Hindlimb muscle (tissue), 1 donor: ENCODE measurements at places on chromosomes 7 and 10.
A peak's percentile ranks its signal among the peaks of the same experiment; 100 is the strongest.

- no peak for DNase-seq
These were observed 313.2 kb downstream of the PTPRN2 start for GRCh38 chr7:158274404-158274811.

GRCh38 chr7:146131701-146132100 is 15.1 kb downstream of the CNTNAP2 start:
- DNase-seq: no peak

DNA sequence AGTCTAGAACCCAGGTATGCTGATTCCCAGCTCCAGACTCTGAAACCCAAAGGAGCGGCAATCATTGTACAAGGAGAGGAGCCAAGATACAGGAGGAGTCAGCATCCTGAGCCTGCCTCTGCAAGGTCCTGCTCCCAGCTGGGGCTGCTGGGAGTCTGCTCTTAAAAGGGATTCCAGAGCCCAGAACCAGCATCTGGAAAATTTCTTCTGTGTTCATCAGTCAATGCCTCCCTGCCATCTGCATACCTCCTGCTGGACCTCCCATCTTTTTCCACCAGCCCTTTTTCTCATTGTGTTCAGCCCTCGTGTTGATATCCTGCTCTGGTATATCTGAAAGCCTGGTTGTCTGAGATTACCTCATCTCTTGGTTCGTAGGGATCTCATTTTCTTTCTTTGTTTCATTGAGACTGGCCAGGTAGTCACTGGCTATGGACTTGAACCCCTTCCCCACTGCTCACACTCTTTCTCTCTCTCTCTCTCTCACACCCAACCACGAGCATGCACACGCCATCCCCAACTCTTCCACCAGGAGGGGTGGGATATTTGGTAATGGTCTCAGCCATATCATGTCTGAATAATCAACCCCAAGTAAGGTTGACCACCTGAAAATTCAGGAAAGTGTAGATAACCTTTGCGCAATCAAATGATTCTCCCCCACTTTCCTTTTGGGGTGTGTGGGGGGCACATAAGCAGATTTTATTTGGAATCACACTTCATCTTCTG is 608.8 kb downstream of the LRMDA start:
- no peak for DNase-seq

GRCh38 chr10:86443069-86443468 is 76.5 kb upstream of the GRID1 start:
- no peak for DNase-seq

- DNase-seq: no peak
These were observed 72.5 kb downstream of the C10orf143 start for GRCh38 chr10:130038019-130038555.

- DNase-seq: no peak
These were observed 473.5 kb upstream of the ZMIZ1 start for GRCh38 chr10:78595269-78595619.

- no peak for DNase-seq
These were observed 5.9 kb downstream of the AKR1B1 start for GRCh38 chr7:134452991-134453473.

- DNase-seq: no peak
These were observed 222.9 kb downstream of the CHRM2 start for GRCh38 chr7:137091396-137091795.

GRCh38 chr10:26380815-26381214 is 57.3 kb upstream of the APBB1IP start:
- no peak for DNase-seq

GRCh38 chr7:69199041-69199440 is 399.2 kb upstream of the AUTS2 start:
- no peak for DNase-seq

DNA sequence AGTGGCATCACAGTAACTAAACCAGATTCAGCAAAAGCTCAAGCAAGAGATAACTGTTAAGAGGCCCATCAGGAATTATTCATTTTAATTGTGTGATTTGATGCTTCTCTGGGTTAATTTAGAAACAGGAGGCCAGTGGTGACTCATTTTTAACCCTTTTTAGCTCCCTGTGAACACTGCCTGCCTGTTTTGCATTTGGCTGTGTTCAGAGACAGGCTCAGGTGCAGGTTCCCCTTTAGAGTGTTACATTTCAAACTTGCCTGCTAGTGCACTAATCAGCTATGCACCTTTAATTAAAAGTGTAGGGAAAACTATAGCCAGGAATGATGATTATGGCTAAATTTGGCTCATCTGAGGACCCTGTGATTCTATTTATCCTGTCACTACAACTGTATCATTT is 6.5 kb downstream of the STAMBPL1 start:
- DNase-seq: no peak

DNA sequence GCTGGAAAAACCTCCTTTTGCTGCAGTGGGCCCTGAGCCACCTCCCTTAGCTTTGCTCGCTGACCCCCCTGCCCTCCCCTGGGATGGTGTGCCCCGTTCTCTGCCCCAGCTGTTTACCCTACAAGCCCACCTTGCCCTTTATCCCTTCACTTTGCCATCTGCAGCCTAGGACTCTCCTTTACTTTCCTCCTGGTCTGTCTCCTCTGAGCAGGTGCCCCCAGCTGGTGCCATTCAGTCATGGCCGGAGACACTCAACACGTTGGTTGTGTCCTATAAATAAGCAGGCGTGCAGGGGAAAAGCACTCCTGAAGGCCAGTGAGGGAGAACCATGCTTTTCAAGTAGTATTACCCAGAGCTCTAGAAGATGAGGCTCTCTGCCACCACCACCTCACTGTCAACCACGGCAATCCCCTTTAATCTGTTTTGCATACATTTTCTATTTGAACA is 6.1 kb downstream of the RASSF4 start:
- DNase-seq: no peak

DNA sequence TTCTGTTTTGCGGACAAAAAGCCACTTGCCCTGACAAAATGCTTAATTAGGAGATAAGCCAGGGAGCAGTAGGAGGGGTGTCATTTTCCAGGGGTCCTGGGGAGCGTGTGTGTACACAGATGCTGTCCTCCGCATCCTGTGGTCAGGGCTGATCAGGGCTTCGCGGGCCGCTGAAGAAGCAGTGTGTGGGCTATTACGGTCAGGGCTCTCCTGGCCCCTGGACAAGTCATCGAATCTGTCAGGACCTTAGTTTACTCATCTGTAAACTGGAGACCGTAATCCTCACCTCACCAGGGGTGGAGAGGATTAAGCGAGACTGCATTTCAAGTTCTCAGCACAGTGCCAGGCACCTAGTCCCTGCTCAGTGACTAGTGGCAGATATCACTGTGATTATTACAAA is 26.0 kb upstream of the MXI1 start:
- DNase-seq: no peak

DNA sequence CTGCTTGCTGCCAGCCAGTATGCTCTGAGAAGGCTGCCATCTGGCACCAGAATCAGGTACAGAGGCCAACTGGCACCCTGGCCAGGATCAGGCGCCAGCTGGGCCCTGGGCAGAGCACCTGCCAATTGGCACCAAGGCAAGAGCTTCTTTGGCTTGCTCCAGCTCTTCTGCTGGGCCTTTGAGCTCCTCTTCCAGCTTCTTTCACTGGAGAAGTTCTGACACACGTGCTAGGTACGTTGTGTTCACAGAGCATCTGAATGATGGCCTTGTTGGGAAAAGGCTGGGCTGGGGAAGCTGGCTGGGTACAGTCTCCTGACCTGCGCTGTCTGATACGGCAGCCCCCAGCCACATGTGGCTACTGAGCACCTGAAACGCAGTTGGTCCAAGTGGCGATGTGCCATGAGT is 31.7 kb upstream of the OPALIN start:
- DNase-seq: peak; percentile 45

GRCh38 chr10:69107699-69108098 is 16.3 kb upstream of the VPS26A start:
- DNase-seq: no peak

- no peak for DNase-seq
These were observed 228.0 kb upstream of the MAGI2 start for GRCh38 chr7:79681454-79681853.

GRCh38 chr7:140006600-140006999 is 56.2 kb downstream of the PARP12 start:
- no peak for DNase-seq

DNA sequence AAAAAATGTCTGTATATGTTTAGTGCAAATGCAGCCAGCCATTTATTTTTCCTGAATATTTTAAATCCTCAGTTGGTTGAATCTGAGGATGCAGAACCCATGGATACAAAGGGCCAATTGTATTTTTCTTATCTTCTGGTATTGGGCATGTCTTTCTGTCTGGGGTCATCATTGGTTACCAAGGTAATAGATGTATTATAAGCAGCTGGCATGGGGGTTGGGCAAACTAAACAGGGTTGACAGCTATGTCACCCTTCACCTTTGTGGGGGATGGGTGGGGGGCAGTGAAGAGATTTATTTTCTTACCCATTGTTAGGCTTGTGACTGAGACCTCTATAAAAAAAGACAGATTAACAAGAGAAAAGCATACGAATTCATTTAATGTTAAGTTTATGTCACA is 38.8 kb downstream of the CDHR3 start:
- DNase-seq: no peak

GRCh38 chr7:155710031-155710430 is 65.6 kb downstream of the RBM33 start:
- no peak for DNase-seq

DNA sequence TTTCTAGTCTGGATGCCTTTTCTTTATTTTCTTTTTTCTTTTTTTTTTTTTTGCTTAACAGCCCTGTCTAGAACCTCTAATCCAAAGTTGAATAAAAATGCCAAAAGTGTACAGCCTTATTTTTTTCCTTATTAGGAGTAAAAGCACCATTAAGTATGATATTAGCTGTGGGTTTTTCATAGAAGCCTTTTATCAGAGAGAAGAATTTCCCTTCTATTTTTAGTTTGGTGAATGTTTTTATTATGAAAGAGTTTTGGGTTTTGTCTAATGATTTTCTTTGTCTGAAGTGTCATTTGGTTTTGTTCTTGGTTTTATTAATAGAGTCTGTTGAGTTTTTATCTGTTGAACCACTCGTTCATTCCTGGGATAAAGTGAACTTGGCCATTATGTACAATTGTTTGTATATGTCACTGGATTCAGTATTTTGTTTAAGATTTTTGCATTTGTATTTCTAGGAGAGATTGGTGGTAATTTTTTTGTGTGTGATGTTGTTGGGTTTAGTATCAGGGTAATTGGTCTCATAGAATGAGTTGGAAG is 49.5 kb downstream of the PALS2 start:
- no peak for DNase-seq

- no peak for DNase-seq
These were observed 156.2 kb upstream of the PTER start for GRCh38 chr10:16280595-16280994.

- DNase-seq: no peak
These were observed 24.1 kb upstream of the SEMA3A start for GRCh38 chr7:84218681-84219080.

GRCh38 chr10:120588311-120588710 is 131.3 kb downstream of the PLPP4 start:
- no peak for DNase-seq

DNA sequence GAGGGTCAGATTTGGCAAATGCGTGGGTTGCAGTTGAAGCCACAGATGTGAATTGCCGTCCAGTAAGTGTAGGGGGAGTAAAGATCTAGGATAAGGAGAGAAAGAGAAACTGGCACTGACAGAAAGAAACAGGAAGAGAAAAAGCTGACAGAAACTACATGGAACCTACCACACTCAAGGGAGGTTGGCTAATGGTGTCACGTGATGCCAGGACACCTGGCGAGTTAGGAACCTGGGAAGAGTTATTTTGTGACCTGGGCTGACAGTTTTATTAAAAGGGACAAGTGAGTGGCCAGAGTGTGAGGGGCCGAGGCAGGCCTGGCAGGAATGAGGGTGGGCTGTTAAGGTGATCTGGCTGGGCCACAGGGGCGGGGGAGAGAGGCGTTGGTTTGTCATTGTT is 188.7 kb downstream of the ADARB2 start:
- no peak for DNase-seq

GRCh38 chr7:48217266-48217665 is 46.0 kb downstream of the ABCA13 start:
- DNase-seq: no peak

DNA sequence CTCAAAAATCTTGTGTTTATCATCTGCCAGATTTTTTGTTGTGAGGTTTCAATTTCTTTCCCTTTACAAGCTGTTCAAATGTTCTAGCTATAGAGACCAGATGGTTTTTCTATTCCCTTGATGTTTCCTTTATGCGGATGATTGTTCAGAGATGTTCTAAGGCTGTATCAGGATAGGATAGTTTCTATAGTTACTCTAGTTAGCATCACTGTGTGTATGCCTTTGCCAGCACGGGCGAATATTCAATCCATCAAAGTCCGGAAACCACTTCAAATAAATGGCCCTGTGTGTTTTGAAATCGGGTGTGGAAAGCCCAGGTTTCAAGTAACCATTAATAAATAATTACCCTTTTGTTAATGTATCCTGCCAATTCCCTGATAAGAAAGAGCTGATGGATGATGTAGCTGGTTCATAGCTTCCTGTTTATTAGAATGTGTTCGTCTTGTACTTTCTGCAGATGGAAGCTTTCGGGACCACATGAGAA is 149.8 kb upstream of the PRKCQ start:
- peak; percentile 44 for DNase-seq

DNA sequence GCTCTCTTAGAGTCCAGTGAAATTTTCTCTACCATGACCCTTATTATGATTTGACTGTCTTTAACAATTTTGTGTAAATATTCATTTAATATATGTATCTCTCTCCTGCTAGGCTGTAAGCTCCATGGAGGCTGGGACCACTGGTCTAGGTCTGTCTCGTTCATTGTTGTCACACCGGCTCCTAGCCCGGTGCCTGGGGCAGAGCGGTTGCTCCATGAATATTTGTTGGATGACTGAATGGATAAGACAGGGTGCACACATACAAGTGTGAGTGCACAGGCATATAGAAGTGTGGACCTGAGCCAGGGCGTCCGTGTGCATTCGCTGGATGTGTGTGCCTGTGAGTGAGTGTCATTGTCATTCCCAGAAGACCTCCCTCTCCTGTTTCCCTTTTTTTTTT is 20.9 kb upstream of the LBX1 start:
- DNase-seq: no peak

DNA sequence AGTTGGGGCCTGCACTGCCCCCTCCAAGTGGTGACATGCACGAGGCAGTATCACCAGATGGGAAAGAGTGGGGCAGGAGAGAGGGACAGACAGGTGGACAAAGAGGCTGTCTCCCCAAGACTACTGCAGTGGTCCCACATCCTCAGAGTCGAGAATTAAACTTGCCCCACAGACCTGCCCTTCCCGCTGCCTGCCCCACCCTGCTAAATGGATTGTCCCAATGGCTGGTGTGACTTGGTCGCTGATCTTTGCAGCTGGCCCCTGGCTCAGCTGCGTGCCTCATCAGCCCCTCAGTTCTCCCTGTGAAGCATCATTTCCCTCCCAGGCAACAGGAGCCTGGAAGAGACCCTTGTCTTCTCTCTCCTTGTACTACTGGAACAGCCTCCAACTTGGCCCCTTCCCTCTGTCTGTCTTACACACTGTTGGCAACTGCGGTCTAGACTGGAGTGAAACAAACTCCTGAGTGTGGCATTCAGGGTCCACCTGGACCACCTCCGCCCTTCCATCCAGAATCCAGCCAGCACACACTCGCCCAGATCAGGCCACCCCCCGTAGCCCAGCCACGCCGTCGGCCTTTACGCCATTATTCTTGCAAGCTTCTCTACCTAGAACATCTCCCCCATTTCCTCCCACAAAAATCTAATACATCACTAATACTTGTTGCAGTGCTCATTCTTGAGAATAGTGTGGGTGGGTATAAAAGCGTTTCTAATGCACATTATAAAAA is 275.1 kb downstream of the CELF2 start:
- DNase-seq: no peak

GRCh38 chr7:106094780-106095179 is 17.3 kb downstream of the SYPL1 start:
- DNase-seq: no peak

GRCh38 chr10:10850214-10850613 is 167.5 kb upstream of the CELF2 start:
- DNase-seq: no peak

GRCh38 chr7:120052884-120053382 is 220.0 kb upstream of the KCND2 start:
- peak; percentile 12 for DNase-seq
